Astrocyte (in vitro differentiated cells and primary cell): ENCODE measurements at places on chromosomes 1 and 21. TPM values are rescaled to one million over a fixed set of nuclear protein-coding genes. Genes with fewer than 3 reads are reported as not detected.

- no peak for DNase-seq
- H3K4me3 ChIP-seq, result no peak overlapping the region
- H3K4me1 ChIP-seq, result no peaks in the 10 kb centered on the region
- H3K27me3 ChIP-seq, result no peaks in the 10 kb centered on the region
- no peaks in the 10 kb centered on the region for H3K36me3 ChIP-seq
Observed at GRCh38 chr1:182460550-182460951, 10.6 kb downstream of the RGSL1 start.

TOR1AIP1 gene
- 37.4 and 39.6 TPM in 2 replicates for total RNA-seq

DNA sequence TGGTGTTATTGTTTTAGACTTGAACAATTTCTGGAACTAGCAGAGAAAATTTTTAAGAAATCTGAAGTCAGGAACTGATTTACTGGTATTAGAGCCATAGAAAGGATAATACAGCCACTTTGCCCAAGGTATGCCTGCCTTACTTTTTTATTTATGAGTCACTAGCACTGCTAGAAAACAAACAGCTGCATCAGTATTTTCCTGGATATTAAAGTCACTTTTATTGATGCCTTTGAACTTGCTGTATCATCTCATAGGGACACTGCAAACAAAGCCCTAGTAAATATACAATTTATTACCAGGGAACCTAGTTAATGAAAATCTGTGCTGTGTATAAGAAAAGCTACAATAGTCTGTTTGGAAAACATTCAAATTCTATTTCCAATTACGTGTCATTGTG, 490.8 kb upstream of the TMPRSS15 start:
- H3K27ac ChIP-seq, result no peak overlapping the region
- no peaks in the 10 kb centered on the region for H3K4me1 ChIP-seq
- no peak for DNase-seq
- H3K27me3 ChIP-seq, result no peaks in the 10 kb centered on the region

GRCh38 chr1:208874915-208875314, 630.7 kb upstream of the PLXNA2 start:
- no peak overlapping the region for H3K27ac ChIP-seq
- no peak overlapping the region for H3K4me3 ChIP-seq
- no peaks in the 10 kb centered on the region for H3K27me3 ChIP-seq
- no peaks in the 10 kb centered on the region for H3K36me3 ChIP-seq

DNA sequence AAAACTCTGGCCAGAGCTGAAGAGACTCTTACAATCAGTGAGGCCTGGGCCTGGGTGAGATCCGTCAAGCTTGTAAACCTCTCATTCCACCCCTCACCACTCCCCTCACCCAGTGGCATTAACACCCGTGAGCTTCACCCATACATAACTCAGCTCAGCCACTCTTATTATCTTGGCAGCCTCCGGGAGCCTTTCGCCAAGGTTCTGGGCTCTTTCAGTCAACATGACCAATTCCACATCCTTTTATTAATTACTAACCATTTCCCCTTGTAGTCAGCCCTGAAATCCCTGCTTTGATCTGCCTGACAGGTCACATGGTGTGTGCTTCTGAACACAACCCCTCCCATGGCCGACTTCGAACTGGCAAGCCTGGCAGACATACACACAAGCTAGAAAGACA, 134.8 kb downstream of the SETD4 start:
- H3K27me3 ChIP-seq, result no peaks in the 10 kb centered on the region
- DNase-seq, result peak; percentile 81
- no peaks in the 10 kb centered on the region for H3K36me3 ChIP-seq
- H3K27ac ChIP-seq, result peak overlapping the region; percentile 77

GRCh38 chr1:246711548-246712003, 12.6 kb upstream of the SCCPDH start:
- H3K4me1 ChIP-seq, result no peaks in the 10 kb centered on the region
- no peaks in the 10 kb centered on the region for H3K27me3 ChIP-seq
- no peak overlapping the region for H3K4me3 ChIP-seq

- no peaks in the 10 kb centered on the region for H3K27me3 ChIP-seq
- no peak for DNase-seq
- H3K27ac ChIP-seq, result no peak overlapping the region
- no peak overlapping the region for H3K4me3 ChIP-seq
- H3K4me1 ChIP-seq, result no peaks in the 10 kb centered on the region
Observed at GRCh38 chr1:160581961-160582360, 2.7 kb upstream of the CD84 start.
